ENCODE measurements at places on chromosomes 6 and 20.

DNA sequence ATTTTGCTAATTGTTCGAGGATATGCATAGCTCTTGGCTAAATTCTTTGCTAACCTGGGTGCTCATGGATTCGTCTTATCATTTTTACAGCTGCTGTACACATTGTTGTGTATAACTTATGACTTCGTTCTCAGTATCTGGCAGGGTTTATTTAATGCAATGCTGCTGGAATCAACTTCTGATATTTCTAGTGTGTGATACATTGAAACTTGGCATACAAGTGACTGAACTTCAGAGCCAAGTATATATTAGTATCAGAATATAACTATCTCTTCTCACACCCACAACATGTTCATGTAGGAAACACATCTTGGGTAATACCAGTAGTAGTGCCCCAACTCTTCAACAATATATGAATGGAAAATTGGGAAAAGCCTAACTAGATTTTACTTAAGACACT is 764.2 kb downstream of the TENT5A start:
- no peak for DNase-seq

DNA sequence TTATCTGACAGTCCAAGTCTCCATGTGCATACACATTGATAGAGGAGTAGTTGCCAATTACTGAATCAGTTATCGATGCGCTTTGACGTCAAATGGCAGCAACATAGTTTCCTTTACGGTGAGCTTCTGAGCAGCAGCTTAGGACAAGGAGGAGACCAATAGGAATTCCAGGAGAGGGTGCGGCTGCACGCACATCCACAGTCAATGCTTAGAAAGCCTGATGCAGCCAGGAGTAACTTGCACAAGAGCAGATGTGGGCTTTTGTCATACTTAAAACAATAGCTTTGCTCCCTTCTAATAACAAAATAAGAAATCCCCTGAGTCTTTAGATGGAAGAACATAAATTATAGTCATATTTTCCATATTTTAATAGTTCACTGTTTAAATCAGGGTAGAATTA is 442.1 kb downstream of the BCKDHB start:
- no peak for DNase-seq

GRCh38 chr6:33206864-33207551 is 1.3 kb upstream of the RING1 start:
- DNase-seq, result no peak

DNA sequence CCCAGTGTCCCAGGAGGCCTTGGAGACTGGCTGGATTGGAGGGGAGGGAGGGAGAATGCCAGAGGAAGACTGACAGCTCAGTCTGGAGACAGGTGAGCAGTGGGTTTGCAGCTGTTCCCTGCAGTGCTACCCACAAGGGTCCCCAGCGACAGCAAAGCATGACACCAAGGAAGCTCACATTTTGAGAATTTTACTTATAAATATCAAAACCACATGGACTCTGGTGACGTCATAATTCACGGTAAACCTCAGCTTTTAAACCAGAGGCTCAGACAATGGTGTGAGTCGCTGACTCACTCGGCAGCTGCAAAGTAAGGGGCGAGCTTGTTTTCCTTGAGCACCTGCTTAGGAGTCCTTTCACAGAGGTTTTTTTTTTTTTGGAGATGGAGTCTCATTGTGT is 65.2 kb downstream of the THBS2 start:
- DNase-seq, result no peak

GRCh38 chr20:29325304-29325640 is 1932.2 kb upstream of the DEFB115 start:
- no peak for DNase-seq

- no peak for DNase-seq
Measured at GRCh38 chr6:70119218-70119835, 183.6 kb downstream of the COL9A1 start.

DNA sequence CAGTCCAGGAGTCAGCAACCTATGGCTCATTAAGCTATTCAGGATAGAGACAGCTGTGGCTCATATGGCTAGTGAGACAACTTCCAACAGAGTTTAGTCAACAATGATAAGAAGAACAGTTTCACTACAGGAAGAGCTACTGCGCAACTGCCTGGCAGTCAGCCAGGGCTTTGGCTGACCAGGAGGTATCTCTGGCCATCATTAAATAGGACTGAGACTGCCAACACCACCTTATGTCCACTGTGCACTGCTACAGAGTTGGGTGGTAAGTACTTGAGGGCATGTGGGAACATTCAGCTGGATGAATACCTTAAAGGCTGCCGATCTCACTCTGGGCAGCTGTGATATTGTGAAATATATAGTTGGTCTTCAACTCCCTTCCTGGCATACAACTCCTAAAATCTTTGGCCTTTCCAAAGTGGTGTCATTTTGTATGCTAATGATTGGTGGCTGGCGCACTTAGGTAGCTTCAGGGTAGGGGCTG is 52.2 kb upstream of the FAM83C start:
- peak; percentile 60 for DNase-seq

DNA sequence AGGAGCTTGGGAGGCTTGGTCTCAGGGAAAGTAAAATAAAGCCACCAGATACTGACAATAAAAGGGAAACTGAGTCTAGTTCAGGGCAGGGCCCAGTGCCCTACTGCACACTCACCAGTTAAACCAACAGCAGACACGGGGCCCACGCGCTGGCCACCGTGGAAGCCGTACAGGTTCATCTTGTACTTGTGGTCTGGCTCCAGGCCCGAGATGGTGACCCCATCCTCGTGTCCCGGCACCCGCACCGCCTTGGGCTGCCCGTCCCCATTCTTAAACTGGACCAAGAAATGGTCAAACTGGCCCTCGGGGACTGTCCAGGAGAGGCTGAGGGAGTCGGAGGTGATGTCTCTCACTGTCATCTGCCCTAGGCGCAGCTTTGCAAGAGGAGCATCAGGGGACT is 26.5 kb downstream of the CYP21A2 start:
- no peak for DNase-seq

- no peak for DNase-seq
Measured at GRCh38 chr6:1726341-1726768, 116.6 kb downstream of the FOXC1 start.

DNA sequence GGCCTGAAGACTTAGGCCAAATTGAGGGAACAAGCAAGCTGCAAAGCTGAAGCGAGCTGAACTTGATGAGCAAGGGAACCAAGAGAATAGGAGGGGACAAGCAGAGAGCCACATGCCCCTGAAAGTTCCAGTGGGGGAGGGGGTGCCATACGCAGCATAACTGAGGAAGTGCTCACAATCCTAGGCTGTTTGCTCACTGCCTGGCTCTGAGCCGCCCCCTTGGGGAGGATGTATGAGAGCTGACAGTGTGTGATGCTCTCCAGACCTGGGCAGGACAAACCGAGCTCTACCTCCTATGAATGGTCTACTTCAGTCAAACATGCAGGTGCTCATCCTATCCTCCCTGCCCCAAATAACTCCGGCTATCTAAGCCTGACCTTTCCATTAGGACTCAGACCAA is 52.1 kb downstream of the FAXC start:
- DNase-seq, result no peak

GRCh38 chr20:48326868-48327267 is 500.9 kb downstream of the PREX1 start:
- DNase-seq, result no peak

DNA sequence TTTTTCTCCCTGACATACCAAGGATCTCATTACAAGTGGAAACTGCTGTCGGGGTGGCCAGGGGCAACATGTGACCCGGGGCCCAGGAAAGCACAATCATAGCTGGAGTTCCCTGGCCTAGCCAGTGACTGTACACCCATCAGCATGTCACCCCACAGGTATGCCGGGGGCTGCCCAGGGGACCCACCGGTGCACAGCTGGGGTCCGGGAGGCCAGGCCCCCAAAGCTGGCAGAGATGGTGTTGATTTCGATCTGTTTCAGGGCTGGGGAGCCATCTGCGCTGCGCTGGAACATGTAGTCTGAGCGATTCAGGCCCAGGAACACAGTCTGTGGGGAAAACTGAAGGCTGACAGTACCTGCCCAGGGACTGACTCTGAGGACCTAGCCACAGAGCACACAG is 13.3 kb downstream of the GSS start:
- no peak for DNase-seq

DNA sequence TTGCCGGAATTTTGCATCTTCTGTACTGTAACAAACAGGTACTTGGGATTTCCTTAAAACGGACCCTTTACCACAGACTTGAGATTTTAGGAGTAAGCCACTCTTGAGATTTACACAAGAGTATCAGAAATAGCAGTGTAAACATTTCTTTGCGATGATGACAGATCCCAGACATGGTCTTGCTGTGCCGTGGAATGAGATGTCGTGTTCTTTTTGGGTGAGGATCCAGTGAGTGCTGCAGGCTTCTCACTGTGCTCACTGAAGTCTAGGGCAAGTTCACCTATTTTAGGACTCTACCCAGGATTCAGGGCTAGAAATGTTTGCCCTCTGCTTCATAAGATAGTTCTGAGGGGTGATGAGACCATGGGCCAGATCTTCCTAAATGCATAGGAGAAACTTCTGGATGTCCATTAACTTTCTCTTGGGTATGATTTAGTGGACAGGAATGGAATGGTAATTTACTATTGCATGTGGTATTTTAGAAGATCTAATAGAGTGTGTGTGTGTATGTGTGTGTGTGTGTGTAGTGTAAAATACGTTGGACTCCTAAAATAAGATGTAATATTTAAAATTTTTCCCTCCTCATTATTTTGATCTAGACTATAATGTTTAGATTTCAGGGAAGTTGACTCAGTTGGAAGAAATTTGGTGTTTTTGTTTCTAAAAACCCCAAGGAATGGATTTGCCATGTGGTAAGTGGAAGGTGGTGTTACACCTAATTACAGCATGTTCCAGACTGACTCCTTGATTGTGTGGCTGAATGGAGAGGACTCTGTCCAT is 8.5 kb downstream of the LRRC1 start:
- no peak for DNase-seq

DNA sequence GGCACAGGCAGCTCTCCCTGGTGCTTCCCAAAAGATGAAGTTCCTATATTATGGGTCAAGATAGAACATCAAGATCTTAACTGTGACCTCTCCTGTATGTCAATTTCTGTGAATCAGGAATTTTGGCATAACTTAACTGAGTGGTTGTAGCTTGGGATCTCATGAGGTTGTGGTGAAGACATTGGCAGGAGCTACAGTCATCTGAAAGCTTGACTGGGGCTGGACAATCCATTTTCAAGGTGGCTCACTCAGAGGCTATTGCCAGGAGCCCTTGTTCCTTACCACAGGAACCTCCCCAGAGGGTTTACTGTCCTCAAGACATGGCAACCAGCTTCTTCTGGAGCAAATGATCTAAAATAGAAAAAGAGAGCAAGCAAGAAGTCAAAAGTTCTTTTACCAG is 252.2 kb downstream of the ADGB start:
- DNase-seq, result no peak

GRCh38 chr6:11436508-11437096 is 100.9 kb upstream of the TMEM170B start:
- DNase-seq, result no peak

- DNase-seq, result no peak
Measured at GRCh38 chr20:40679184-40679583, 9.9 kb downstream of the MAFB start.

DNA sequence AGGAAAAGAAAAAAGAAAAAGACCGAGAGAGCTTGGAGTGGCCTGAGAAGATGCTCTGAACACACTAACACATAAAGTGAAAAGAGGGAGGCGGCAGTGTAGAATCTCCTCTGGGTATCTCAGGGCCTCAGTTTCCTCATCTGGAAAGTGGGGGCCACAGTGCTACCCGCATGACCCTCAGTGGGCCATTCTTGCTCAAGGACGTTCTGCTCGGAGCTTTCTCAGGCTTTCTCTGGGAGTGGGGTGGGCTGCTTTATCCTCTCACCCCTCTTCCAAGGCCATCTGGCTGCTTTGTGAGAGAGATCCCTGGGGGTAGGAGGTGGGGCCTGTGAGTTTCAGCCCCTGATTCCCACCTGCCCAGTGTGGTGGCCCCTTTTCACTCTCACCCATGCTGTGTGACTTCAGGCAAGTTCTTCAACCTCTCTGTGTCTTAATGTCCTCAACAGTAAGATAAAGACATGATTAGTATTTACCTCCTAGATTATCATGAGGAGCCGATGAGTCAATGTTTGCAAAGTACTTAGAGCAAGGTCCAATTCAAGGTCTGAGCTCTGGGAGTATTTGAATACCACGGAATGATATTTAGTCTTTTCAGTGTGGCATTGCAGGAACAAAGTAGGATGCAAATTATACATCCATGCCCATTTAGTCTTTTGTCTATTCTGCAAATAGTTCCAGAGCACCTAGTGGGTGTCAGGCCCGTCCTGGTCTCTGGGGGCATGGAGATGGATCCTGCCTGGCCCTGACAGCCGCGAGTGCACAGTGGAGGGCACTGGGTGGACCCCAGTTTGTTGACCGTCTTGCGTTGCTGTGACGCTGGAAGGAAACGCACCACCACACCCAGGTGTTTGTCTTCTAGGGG is 34.3 kb downstream of the SRC start:
- no peak for DNase-seq

- peak; percentile 95 for DNase-seq
Measured at GRCh38 chr20:58651946-58652605, 993 bp downstream of the STX16 start.

- DNase-seq, result no peak
Measured at GRCh38 chr20:37387519-37388269, 41.8 kb downstream of the SRC start.

DNA sequence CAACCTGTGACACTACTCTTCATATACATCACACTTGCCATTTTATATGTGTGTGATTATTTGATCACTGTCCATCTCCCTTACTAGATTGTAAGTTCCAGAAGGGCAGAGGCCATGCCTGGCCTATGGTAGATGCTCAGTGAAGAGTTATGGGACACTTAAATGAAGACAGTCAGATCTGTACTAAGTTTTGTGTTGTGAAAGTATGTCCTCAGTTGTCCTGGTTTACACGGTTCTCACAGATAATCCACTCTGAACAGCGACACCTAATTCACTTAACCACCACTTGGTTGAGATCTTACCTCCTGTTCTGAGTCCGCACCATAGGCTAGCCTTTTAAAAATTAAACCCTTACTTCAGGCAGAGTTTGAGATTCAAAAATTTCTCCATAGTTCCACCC is 434.1 kb upstream of the SOX4 start:
- DNase-seq, result no peak

- DNase-seq, result no peak
Measured at GRCh38 chr6:48073976-48074767, 36.8 kb downstream of the PTCHD4 start.

DNA sequence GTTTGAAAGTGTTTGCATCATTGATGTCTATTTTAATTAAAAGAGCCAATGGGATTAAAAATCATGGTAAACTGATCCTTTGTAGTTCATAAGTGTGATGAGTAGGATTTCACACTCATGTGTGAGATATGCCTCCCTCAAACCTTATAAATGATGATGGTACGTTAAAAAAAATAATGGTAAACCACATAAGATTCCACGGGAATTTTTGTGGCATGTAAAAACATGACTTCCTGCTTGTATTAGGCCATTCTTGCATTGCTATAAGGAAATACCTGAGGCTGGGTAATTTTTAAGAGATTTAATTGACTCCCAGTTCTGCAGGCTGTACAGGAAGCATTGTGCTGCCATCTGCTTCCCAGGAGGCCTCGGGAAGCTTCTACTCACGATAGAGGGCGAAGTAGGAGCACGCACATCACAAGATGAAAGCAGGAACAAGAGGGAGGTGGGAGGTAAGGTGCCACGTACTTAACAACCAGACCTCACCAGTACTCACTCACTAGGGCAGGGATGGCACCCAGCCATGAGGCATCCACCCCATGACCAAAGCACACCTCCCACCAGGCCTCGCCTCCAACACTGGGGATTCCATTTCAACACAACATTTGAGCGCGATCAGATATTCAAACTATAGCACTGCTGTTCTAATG is 187.6 kb upstream of the QKI start:
- no peak for DNase-seq
